Esophagus muscularis mucosa (tissue), 4 donors: ENCODE measurements at places on chromosomes 7 and 10. TPM values are rescaled to one million over a fixed set of nuclear protein-coding genes. Genes with fewer than 3 reads are reported as not detected.
A peak's percentile ranks its signal among the peaks of the same experiment; 100 is the strongest.

PCLO gene
- total RNA-seq: 2.9 TPM

NEURL1 gene
- 0.63 TPM for total RNA-seq

DNA sequence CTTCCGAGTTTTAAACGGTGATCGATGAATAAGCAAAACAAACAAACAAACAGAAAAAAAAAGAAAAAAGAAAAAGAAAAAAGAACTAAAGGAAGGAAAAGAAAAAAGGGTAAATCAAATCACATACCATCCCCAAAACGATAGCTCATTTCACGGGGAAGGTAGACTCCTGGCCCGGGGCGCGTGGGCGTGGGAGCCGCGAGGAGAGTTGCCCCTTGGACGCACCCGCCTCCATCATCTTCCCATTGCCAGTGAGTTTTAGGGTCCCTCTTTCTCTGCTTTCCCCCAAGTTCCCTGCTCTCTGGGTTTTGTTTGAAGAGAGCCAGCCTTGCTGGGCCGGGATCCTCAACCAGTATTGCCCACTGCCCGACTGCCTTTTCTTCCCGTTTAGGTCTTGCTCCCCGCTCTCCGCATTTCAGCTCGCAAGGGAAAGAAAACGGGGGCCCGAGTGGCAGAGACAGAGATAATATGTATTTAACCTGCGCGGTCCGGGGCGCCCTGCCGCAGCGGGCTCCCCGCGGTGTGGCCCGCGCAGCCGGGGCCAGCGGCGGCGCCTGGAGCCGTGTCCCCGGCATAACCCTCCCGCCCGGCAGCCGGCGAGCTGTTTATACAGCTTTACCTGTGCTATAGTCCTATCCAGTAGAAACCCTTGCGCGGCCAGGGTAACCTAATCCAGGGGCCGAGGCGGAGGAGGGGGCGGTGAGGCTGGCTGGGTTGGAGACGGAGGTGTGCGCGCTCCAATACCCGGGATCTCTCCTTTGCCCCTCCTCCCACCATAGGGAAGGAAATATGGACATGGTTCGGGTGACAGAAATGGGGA lies 5.2 kb upstream of the GATA3 start:
- DNase-seq: no peak

ODAD2 gene
- 0.83 TPM for total RNA-seq

STN1 gene
- total RNA-seq: 27.7 TPM

DNA sequence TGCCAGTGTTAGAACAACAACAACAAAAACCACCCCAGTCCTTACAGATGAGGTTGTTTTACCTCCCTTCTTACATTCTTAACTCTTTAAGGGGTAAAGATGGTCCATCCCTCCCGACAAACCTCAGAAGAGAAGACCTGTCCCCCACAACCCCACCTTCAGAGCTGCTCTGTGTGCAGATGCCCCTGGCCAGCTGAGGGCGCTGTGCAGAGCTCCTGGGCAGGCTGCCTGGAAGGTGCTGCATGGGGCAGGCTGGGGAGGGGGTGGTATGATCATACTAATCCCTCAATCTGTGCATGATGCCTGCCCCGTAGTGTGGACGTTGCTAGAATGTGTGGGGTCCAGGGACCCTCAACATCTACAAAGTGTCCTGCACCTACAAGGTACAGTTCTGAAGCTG lies 387.1 kb downstream of the INHBA start:
- no peak for DNase-seq

DNA sequence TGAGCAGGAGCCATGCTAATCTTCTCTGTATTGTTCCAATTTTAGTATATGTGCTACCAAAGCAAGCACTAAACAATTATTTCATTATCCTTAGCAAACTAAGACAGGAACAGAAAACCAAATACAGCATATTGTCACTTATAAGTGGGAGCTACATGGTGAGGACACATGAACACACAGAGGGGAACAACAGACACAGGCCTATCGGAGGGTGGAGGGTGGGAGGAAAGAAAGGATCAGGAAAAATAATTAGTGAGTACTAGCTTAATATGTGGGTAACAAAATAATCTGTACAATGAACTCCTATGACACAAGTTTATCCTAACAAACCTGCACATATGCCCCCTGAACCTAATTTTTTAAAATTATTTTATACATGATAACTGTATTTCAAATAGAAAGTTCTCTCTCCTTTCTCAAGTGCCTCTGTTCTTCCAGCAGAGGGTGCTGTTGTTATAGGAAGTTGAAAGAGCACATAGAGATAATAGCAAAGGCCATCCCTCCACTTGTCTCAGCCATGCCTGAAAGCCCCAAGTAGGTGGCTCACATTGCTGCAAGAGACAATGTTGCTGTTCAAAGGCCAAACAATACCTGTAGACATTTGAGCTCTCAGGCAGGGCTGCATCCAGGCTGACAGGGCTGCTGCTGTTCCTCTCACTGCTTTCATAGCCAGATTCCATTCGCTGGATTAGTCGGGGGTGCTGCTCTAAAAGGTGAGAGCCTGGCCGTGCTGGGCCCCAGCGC lies 33.4 kb upstream of the PPP3CB start:
- DNase-seq: no peak

DNA sequence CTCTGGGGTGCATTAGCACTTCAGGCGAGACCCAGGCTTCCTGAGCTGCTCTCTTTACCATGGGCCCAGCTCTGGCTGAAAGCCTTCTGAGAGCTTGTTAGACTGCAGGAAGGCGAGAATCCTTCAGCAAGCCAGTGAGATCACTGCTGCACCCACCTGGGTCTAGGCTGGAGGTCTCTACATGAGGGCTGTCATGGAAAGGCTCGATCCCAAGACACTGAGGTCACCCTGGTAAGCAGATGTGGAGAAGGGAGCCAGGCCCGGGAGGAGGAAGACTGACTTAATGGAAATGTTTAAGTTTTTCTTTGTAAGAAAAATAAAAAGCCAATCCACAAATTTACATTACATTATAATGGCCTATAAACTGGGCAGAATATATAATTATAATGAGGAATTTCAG lies 684.5 kb downstream of the TNS3 start:
- no peak for DNase-seq

DNA sequence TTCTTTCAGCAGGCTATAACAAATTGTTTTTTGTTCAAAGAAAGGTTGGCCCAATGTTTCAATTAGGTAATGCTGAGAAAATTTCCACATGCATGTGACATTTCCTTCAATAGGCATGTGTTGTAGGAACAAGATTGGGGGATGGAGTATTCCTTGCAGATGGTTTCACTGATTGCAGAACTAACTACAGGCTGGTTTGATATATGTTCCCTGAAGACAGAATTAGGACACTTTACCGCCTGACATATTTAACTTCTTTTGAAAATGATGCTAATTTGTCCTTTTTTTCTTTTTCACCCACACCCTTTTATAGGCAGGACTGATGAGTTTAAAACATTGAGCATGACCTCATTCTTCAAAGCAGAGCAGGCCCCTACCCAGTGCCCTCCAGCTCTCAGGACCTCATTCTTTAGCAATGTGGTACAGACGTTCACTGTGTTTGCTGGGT lies 163.3 kb downstream of the CPED1 start:
- no peak for DNase-seq

DNA sequence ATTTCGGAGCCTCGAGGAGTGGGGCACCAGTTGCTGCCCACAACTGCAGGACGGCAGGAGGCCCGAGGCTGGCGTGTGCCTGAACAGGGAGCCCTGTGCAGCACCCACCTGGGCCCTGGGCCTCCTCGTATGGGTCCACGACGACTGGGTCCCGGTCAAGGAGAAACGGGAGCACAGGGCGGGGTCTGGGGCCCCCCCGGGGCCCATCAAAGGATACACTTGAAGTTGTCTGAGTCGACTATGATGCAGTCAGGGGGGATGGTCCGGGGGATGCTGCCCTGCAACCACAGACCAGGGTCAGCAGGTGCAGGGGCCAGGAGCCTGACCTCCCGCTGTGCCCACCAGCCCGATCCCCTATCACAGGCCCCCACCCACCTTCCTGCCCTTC lies 28.5 kb upstream of the NKX6-2 start:
- no peak for DNase-seq

GRCh38 chr10:82041018-82041417 lies 166.0 kb downstream of the NRG3 start:
- DNase-seq: no peak

OR6B1 gene
- not detected for total RNA-seq

KDM7A gene
- total RNA-seq: 23.7 TPM

DNA sequence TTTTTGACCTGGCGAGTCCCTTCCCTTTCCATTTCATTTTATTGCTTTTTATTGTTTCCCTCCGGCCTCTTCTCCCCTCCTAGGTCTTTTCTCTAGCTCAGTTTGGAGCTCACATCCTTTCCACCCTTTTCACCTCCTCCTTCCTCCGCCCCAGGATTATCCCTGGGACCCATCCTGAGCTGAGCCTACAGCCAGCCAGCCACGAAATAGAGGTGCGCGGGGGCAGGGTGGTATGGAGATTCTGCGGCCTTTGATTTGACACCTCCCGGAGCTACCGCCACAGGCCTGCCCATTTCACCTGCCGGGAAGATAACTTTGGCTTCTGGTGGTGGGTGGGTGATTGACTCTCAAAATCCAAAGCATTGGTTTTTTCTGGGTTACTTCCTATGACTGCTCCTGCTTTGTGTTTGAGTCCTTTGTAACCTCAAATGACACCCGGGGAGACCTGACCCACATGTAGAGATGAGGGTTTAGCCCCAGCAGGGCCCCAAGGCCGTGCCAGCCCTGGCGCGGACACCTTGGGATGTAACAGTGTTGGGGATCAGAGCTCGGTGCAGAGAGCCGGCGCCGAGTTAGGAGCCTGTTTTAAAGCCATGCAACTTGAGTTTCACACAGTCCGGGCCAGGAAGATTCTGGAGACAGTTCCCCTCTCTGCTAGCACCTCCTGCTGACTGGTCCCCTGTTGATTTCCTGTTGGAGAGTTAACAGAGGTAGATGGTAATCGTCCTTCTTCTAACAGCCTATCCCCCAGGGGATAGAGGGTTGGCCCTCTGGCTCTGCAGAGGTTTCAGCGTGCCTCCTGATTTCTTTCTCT lies 1.5 kb downstream of the DUSP5 start:
- DNase-seq: no peak

DNA sequence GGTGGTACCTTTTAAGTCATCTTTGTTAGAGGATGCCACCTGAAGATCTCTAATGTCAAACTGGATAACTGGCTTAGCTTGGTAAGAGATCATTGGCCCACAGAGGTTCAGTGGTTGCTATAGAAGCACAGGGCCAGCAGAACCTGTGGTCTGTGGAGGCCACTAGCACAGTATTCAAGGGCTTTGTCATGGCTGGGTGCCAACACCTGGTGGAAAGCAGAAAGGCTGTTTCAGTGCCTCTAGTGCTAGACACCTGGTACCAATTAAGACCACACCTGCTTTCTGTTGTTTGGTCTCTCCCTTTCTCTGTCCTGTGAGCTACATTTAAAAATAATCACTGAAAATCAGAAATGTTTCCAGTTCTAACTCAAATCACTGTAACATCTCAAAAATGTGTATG lies 10.0 kb upstream of the PCGF5 start:
- DNase-seq: peak; percentile 72

GRCh38 chr10:126227762-126228134 lies 160.5 kb downstream of the ADAM12 start:
- DNase-seq: no peak

- DNase-seq: peak; percentile 37
Measured at GRCh38 chr10:34736976-34737771, 77.9 kb downstream of the PARD3 start.

DNA sequence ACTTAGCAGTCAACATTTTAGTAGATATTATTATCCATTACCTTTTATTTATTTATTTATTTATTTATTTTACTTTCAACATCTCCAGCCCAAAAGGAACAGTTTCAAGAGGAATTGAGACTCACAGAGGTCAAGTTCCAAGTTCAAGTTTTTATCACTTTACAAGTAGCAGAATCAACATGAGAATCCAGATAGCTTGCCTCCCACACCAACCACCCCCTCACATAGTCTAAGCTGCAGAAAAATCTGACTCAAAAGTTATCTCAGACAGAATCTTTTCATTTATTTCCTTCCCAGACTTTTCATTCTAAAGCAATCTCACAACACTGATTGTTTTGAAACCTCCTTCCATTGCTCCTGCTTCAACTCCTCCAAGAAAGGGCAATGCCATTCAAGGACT lies 129.6 kb downstream of the GRM3 start:
- DNase-seq: no peak

- no peak for DNase-seq
Measured at GRCh38 chr7:132276976-132277725, 299.1 kb downstream of the PLXNA4 start.

GRCh38 chr10:78359640-78360091 lies 326.0 kb downstream of the RPS24 start:
- no peak for DNase-seq

ATE1 gene
- total RNA-seq: 29.5 TPM

BEND7 gene
- 27.4 TPM for total RNA-seq

UBE2D4 gene
- 36.4 TPM for total RNA-seq

- no peak for DNase-seq
Measured at GRCh38 chr10:103951942-103952341, 15.0 kb upstream of the SLK start.

GRCh38 chr7:125934955-125935354 lies 1005.3 kb upstream of the POT1 start:
- DNase-seq: no peak

- DNase-seq: no peak
Measured at GRCh38 chr10:16853201-16853600, 36.0 kb upstream of the RSU1 start.

DNA sequence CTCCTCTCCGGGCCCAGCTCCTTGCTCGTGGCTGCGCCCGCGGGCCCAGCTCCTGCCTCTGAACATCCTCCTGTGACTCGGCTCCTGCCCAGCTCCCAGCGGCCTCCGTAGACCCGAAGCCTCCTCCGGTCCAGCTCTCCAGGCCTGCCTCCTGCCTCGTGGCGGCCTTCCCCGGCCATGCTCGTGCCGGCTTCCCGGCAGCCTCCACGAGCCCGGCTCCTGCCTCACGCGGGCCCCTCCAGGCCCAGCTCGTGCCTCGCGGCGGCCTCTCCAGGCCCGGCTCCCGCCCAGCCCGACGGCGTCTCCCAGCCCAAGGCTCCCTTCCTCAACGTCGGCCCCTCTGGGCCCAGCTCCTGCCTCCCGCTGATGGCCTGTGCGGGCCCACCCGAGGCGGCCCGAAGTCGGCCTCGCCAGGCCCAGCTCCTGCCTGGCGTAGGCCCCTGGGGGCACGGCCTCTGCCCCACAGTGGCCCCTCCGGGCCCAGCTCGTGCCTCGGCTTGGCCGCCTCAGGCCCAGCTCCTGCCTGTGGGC lies 16.9 kb upstream of the TMEM248 start:
- DNase-seq: no peak

DNA sequence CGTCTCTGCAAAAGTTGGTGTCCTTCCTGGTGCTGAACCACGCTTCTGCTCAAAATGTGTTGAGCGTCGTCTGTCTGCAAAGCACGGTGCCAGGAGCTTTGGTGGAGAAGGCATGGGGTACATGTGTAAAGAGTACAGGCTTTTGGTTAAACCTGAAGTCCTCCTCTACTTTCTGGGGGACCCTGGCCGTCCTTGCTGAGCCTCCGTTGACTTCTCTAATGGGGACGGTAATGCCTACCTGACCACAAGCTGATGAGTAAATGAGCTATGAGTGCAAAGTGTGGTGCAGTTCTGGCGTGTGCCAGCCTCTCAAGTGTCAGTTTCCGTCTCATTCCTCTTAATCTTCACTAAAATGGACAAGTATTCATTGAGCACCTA lies 527 bp upstream of the HERPUD2 start:
- no peak for DNase-seq
